ENCODE measurements at places on chromosomes 11 and 22.

DNA sequence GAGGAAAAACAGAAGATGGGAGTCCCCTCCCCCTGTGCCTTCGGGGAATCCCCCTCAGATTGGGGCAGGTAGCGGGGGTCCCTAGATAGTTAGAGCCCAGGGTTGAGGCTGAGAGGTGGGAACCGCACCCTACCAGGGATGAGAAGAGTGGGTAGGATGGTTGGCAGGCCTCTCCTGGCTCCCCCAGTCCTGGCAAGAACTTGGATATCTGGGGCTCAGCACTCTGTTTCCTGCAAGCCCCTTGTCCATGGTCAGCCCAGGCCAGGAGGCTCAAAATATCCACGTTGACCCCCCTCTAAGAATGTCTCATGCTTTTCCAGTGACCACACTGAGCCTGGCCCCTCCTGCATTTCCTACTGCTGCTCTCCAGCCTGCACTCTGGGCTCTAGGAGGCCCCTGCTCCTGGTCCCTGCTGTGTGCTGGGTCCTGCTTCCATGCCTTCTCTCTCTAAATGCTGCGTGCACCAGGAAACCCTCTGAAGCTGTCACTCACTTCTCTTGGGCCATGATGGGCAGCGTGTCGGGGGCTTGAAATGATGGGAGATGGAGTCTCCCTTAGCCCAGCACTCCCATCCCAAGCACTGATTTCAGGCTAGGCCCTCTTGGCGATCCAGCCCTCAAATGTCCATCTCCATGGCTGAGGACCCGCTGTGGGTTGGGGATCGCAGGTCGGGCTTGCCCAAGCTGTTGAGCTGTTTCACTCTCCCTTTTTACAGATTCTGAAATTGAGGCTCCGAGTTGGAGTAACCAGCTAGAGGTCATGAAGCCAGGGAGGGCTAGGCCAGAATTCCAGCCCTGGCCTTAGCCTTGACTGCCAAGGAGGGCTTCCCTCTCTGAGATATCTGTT is 2.0 kb downstream of the MAP3K11 start:
- DNase-seq = no peak

GRCh38 chr11:281486-282161 is 3.4 kb downstream of the NLRP6 start:
- no peak for DNase-seq

DNA sequence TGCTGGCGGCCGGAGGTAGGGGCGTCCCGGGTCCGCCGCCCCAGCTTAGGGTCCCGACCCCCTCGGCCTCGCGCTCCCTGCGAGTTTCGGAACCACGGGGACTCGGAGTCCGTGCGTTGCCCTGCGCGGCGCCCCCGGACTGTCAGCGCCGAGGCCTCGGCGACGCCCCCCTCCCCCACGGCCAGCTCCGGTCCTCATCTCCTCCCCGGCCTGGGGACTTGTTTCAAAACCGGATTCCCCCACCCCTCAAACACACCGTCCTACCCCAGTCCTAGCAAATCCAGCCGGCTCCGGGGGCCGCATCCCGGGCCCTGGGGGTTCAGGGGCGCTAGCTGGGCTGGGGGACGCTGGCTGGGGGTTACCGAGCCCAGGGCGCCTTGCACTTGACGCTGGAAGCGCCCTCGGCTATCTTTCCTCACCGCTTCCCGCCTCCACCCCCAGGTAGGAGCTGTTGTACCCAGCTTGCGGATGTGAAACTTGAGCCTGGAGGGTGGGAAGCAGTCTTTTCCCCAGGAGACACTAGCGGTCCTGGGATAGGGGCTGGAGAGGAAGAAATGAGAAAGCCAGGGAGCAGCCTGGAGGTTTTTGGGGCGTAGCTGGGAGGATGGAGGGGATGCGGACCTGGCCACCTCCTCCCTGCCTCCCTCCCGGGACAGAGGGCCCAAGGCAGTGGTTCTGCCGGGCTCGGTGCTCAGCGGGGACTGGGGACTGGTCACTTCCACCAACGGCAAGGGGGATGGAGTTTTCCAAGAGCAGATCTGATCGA is 550 bp downstream of the FBLN1 start:
- no peak for DNase-seq

- no peak for DNase-seq
Measured at GRCh38 chr11:12216671-12217374, 106.4 kb downstream of the MICAL2 start.

- no peak for DNase-seq
Measured at GRCh38 chr11:5686426-5686825, 1.6 kb upstream of the TRIM5 start.

GRCh38 chr22:27990451-27990840 is 71.4 kb upstream of the PITPNB start:
- DNase-seq = no peak

- no peak for DNase-seq
Measured at GRCh38 chr11:76734456-76735420, 48.4 kb upstream of the TSKU start.

- DNase-seq = no peak
Measured at GRCh38 chr11:87254562-87254961, 216.8 kb downstream of the TMEM135 start.

DNA sequence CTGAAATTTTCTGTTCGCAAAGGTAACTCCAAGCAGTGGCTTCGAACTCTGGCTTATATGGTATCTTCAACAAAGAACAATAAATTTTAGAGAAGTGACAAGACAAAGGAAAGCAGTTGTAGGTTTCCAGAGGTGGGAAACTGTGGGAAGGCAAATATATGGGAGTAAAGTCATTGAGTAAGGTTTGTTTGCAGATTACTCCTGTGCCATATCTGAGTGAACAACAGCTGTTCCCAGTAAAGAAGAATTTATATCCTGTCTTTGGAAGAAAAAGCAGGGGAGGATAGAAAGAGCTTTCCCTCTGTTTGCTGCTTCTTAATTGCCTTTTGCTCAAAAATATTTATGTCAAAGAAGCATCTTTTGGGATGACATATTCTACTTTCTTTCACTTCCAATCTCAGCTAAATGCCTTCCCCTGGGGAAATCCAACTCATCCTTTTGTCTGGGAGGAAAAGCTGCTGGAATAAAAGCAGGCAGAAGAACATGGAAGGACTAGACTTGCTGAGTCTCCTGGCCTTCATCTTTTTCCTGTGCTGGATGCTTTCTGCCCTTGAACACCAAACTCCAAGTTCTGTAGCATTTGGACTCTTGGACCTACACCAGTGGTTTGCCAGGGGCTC is 10.4 kb upstream of the RCN1 start:
- no peak for DNase-seq

DNA sequence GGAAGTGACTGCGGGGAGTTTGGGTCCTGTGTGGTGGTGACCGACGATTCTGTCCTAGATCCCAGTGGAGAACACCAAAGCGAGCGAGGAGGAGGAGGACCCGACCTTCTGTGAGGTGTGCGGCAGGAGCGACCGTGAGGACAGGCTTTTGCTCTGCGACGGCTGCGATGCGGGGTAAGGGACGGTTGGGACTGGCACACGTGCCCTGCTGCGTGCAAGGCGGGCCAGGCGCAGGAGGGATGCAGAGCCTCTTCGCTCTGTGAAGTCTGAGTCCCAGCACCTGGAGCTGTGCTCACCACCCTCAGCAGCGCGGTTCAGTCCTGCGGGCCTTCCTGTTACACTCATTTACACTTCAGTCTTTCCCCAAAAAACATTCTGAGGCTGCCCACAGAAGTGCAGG is 16.2 kb downstream of the PHRF1 start:
- no peak for DNase-seq

GRCh38 chr11:48081151-48082010 is 101.0 kb downstream of the PTPRJ start:
- no peak for DNase-seq

- no peak for DNase-seq
Measured at GRCh38 chr11:61961570-61962212, 5.7 kb downstream of the FTH1 start.

- DNase-seq = no peak
Measured at GRCh38 chr11:109937968-109938367, 155.2 kb upstream of the ZC3H12C start.

- DNase-seq = no peak
Measured at GRCh38 chr11:68399916-68400315, 60.6 kb upstream of the PPP6R3 start.

DNA sequence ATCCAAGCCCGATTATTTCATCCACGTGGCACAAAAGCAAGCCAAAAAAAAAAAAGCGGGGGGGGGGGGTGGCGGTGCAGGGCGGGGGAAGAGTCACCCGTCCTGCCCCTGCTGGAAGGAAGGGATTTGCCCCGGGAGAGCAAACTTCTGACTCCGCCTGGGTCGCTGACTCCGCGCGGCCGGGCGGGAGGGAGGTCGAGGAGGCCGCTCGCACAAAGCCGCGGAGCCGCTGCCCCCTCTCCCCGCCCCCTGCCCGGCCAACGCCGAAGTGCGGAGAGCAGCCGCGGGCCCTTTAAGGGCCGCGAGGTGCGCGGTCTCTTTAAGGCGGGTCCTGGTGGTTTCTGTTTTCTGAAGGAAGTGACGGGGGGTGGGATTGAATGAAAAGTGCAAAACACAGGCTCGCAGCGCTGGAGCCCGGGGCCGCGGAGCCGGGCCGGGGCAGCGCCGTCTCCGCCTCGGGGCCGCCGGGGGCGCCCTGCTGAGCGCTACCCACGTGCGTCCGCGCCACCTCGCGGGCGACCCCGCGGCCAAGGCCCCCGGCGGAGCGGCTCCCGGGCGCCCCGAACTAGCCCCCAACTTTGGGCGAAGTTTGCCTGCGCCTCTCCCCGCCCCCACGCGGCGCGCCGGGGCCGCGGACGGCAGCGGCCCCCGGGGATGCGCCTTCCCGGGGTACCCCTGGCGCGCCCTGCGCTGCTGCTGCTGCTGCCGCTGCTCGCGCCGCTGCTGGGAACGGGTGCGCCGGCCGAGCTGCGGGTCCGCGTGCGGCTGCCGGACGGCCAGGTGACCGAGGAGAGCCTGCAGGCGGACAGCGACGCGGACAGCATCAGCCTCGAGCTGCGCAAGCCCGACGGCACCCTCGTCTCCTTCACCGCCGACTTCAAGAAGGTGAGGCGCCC is at the start of gene OAF:
OAF (plus strand) TSS at position 407 of the 896 bp plus-strand sequence; CDS start at position 655, 248 bp downstream.
- DNase-seq = no peak

DNA sequence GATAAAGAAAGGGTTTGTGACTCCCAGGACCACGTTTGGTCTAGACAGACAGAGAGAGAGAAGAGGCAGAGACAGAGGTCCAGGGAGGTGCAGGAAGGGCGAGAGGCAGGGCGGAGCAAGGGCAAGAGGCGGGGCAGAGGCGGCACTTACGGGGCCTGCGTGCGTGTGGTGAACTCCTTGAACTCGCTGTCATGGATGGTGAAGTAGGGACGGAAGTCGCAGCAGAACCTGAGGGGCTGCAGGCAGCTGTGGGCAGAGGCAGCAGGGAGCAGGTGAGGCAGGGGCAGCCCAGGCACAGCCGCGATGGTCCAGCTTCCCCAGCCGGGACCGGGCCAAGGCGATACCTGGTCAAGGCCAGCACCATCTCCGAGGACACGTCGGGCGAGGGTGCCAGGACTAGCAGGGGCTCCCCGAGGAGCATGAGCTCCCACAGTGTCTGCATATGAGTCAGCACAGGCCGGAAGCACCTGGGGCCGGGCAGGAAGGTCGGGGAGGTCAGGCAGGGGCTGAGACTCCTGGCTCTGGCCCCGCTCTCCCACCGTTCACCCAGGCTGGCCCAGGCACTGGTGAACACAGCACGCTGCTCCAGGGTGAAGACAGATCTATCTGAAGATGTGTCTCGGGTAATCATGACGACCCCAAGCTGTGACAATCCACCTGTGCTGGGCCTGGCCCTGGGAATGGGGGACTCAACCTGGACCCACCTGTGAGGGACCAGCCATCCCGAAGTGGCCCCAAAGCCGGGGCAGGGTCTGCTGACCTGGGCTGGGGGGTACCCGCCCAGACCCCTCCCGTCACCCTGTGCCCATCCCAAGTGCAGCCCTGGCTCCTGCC is 7.2 kb upstream of the PLXNB2 start:
- peak; percentile 60 for DNase-seq

All from NCI-H510A treated with DMSO at 0.1 percent for 48 hours (cell line).